ENCODE measurements at places on chromosomes 12 and 14.
A peak's percentile ranks its signal among the peaks of the same experiment; 100 is the strongest.

- DNase-seq: no peak
Observed at GRCh38 chr14:32620724-32621123, 291.6 kb downstream of the AKAP6 start.

DNA sequence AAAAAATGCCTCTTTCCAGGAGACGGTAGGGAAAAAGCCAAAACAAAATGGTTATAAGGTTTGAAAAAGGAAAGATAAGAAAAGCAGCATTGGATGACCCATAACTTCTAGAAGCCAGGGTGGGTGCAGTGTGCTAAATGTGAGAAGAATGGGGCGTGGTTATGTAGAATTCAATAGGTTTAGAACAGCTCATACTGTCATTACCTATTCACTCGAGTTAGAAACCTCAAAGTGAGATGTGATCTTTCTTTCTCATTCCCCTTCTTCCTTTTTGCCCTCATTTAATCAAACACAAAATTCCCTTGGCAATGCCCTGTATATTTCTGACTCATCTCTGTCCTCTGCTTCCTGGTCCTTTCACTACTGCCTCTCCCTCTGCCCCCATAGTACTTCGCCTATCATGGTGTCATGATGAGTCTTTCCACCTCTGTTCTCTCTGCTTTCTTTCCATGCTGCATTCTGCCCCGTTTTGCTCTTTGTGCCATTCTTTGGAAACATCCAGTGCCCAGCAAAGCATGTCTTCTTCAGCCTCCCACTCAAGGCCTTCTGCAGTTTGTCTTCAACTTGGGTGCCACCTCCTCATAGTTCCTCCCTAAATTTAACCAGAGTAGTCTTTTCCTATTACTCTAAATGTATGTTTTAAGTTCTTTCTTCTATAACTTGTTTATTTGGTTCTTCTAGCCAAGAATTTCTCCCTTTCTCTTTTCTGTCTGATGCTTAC is 496.3 kb downstream of the NRXN3 start:
- DNase-seq: no peak

DNA sequence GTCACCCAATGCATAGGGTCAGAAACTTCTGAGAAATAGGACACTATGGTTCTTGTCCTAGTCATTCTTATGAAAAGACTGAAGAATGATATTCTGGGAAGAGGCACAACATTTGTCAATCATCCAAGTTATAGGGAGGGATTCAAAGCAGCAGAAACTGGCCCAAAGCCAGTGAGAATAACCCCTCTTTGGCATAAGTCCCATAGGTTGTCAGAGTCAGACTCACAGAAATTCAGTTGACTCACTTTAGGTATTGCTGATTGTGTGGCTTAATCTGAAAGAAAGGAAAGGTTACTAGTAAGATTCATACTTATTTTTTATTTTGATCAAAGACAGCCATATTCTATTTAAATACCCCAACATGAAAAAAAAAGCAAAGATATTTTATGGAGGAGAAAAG is 151.0 kb downstream of the SRGAP1 start:
- DNase-seq: no peak

DNA sequence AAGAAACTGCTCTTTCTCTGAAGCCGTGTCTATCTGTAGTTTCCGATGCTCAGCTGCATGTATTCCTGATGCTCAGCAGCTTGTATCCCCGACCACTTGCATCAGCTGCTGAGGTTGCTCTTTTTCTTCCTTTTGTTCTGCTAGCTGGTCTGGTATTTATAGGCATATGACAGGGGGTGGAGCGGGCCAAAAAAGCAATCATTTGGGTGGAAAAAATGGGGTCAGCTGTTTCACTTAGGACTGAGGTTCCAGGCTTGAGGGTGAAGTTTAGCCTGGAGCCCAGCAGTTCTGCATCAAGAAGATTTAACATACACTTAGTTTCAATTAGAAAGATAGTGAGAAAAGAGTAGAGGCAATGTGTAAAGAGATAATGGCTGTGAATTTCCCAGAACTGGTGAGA is 23.6 kb upstream of the AMN1 start:
- no peak for DNase-seq

- DNase-seq: peak; percentile 5
Observed at GRCh38 chr14:91135039-91135438, 21.2 kb downstream of the DGLUCY start.

- no peak for DNase-seq
Observed at GRCh38 chr12:49702009-49702408, 5.2 kb downstream of the FMNL3 start.

DNA sequence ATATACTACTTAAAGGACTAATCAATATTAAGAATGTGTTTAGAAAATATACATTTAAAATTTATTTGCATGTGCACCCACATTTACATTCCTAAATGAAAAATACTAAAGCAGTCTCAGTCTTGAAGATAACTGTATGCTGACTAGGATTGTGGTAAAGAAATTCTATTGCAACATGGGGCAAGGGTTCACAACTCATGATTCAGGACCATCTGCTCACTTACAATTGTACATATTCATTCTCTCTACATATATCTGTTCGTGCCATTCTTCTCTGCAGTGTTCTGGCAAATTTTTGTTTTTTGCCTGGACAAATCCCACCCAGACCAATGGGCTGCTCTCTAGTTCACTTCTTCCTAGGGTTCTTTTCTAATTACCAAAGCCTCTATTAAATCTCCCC is 417.2 kb upstream of the NOVA1 start:
- DNase-seq: no peak

GRCh38 chr14:48616931-48617330 is 941.5 kb upstream of the MDGA2 start:
- no peak for DNase-seq

GRCh38 chr14:103892247-103892646 is 36.0 kb upstream of the TDRD9 start:
- no peak for DNase-seq

- DNase-seq: peak; percentile 34
Observed at GRCh38 chr14:36661506-36662257, at the start of gene PAX9. TSS of gene PAX9 (plus strand) at chr14:36661860. CDS start at chr14:36662090, 230 bp downstream.

- peak; percentile 66 for DNase-seq
Observed at GRCh38 chr14:51527073-51527472, 124.6 kb upstream of the FRMD6 start.

- DNase-seq: no peak
Observed at GRCh38 chr14:96097752-96098151, 58.6 kb downstream of the C14orf132 start.

DNA sequence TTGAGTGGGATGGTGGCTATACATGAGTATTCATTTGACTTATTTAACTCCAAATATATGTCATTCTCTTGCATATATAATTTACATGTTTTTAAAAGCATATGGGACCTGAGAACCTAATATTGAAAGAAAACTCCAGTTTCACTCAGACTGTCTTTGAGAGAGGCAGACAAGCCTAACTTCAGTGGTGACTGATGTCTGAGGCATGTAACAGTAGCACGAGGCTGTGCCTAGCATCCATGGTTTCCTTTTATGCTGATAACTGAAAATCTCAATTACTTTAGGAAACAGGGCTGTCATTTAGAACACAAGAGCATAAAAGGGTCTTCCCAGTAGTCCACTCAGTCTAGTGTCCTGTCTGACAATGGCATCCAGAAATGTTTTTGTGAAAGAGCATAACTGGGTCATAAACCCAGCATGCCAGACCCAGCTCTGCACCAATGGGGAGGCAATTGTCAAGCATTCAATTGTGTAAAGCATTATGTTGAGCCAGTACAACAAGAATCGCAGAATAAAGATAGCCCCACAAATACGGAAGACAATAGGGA is 24.3 kb downstream of the MAPK1IP1L start:
- peak; percentile 64 for DNase-seq

DNA sequence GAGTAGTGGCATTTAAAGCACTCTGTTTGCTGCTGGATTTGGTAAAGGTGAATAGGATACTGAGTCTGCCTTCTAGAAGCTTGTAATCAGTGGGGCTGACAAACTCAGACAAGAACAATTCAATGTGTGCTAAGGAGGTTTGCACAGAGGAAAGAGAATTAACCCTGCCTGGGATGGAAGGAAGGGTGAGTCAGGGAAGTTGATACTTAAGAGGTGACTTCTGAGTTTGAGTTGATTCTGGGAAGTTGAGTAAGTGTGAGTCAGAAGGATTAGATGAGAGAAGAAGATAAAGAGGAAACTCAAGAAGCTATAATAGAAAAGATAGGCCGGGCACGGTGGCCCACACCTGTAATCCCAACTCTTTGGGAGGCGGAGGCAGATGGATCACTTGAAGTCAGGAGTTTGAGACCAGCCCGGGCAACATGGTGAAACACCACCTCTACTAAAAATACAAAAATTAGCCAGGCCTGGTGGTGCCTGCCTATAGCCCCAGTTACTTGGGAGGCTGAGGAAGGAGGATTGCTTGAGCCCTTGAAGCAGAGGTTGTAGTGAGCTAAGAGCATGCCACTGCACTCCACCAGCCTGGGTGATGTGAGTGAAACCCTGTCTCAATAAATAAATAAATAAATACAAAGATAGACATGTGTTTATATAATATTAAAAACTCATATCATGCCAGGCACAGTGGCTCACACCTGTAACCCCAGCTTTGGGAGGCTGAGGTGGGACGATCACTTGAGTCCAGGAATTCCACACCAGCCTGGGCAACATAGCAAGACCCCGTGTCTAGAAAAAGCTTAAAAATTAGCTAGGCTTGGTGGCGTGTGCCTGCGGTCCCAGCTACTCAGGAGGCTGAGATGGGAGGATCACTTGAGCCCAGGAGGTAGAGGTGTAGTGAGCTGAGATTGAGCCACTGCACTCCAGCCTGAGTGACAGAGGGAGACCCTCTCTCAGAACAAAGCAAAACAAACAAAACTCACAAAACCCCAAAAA is 126.8 kb upstream of the CPM start:
- peak; percentile 85 for DNase-seq

DNA sequence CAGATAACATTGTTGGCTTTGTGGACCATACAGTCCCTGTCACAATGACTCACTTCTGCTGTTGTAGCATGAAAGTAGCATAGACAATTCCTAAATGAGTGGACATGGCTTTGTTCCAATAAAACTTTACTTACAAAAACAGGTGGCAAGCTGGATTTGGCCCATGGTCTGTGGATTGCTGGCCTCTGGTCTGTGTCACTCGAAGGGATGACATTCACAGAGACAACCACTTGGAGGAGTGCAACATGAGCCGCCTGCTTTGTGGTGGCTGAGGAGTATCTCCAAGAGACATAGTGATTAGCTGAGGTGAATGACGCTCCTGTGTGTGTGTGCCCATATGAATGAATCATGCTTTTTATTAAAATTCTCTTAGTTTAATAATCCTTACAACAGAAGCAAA is 81.3 kb upstream of the NRXN3 start:
- no peak for DNase-seq

GRCh38 chr14:23478109-23478759 is 8.7 kb downstream of the NGDN start:
- DNase-seq: peak; percentile 65

DNA sequence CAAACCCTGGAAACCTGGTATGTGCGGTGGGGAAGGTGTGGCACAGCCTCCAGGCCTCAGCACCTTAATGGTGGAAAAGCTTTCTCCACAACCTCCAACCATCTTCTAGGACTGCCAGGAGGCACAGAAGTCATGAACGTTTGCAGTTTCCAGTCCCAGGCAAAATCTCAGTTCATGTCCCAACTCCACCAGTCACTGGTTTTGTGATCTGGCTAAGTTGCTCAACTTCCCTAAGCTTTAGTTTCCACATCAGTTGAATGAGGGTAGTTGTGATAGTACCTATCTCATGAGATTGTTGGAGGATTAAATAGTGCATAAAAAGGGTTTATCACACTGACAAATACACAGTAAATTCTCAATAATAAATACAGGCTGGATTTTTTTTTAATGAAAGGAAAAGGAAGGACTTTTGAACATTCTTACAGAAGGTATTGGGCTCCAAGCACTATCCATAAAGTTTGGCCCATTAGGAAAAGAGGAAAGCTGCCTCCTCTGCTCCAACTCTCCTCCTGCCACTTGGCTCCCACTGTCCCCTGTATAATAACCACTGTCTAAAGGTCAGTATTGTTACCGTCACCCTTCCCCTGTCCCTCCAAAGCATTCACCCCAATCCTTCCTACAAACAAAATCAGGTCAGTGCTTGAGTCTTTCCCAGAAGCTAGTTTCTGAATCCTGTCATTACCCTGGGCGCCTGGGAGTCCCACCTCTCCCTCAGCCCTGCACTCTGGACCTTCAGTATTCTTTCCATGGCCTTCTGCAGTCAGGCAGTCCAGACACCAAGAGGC is 6.3 kb downstream of the PCK2 start:
- no peak for DNase-seq

DNA sequence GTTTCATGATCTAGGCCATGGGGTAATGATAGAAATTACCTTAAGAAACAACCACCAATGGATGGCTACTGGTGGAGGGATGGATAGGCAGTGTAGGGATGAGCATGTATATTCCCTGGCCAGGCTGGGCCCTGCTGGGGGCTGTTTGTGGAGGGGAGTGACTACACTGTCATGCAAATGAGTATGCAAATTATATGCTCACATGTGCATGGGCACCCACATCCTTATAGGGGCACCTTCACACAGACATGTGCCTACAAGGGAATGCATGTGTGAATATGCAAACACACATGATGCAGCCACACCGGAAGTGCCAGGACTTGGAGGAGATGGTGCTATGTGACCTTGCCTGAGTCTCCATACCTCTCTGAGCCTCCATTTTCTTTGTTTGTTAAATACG is 39.7 kb upstream of the FAM222A start:
- DNase-seq: no peak

GRCh38 chr14:51188566-51189185 is 51.4 kb upstream of the TMX1 start:
- DNase-seq: no peak

- no peak for DNase-seq
Observed at GRCh38 chr12:116601933-116602810, 43.0 kb downstream of the MAP1LC3B2 start.

DNA sequence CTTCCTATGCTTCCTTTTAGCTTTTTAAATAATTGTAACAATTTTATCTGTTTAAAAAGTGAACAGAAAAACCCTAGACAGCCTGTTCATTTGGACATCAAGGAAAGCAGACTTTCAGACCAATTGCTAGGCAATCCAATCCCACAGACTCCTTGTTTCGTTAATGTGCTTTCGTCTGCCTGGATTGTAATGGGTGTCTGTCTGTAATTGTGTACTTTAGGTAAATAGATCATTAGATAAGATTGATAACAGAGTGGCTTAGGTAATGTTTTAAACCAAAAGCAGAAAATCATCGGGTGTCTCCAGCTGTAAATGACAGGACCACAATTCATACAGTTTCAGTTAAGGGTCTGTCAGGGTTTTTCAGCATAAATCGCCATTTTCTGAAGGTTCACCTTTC is 19.6 kb downstream of the CCDC60 start:
- no peak for DNase-seq

GRCh38 chr14:75201087-75201486 is 24.7 kb upstream of the TMED10 start:
- DNase-seq: no peak

DNA sequence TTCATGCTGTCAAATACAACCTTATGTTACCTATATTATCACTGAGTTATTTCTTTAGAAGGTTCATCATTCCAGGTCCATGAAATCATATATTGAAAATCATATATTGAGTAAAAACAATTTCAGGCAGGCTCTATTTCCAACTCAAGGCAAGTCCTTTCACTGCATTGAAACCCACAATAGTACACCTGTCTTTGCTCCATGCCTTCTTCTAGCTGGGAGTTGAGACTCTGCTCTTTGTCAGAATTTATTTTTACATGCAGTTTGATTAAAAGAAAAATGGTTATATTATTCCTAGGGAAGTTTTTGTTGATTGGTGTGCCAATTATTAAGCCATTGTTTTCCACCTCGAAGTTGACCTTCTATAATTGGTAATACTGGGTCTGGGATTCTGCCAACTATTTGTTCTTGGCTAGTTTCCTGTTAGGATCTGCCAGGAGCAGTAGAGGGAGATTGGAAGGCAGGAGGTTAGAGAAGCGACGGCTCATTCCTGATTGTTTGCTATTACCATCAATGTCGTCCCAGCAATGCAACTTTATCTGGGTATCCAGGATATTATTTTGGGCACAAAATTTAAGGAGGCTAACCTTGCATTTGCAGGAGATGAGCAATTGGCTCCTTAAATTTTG is 79.5 kb upstream of the MIS18BP1 start:
- DNase-seq: no peak

All from brain microvascular endothelial cell (primary cell).